ENCODE measurements at places on chromosomes 7 and 10. TPM values are rescaled to one million over a fixed set of nuclear protein-coding genes. Genes with fewer than 3 reads are reported as not detected.

DNA sequence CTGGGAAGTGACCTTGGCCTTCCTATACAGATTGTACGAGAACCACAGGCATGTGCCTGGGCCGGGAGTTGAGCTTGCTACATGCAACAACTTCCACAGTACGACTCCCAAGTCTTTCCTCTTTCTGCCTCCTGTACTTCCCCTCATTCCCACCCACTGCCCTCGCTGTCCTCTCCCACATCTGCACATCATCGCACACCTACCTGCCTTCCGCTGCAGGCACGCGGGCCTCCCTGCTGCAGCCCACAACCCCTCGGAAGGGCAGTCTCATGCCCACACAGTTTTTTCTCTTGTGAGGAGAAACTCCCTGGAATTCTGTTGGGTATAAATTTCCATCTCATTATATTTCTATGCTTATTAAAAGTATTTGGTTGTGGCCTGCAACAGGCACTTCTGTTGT, 117.2 kb downstream of the ACTR3B start:
- no peak for DNase-seq

The MKI67 gene
- total RNA-seq = 26.6 TPM

The DGKB gene
- total RNA-seq = not detected

The LIPM gene
- not detected for total RNA-seq

The JCAD gene
- 2.9 TPM for total RNA-seq

The SPOCK2 gene
- 4.0 TPM for total RNA-seq

The RPEL1 gene
- not detected for total RNA-seq

DNA sequence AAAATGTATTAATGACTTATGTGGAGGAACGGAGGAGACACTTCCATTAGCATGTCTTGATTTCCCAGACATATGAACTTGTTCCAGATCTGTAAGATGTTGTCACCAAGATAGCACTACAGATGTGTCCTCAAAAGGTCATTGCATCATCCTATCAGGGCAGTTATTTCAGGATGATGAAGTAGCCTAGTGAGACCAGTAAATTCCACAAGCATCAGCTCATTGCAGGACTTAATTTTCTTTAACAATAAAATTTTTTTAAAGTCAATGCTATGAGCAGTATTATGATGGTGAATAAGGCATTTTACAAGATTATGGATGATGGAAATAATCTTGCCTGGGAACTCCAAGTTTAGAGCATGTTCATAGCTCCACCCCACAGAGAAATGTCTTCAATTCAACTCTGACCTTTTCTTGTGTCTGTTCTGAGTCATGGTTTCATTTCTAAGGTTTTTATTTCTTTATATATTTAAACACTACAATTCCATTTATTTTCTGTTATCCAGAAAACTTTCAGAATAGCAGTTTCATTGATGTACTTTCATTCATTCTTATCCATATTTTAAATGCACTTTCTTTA, 1203.3 kb upstream of the CELF2 start:
- no peak for DNase-seq

GRCh38 chr7:55871932-55872485, 9.5 kb upstream of the SEPTIN14 start:
- no peak for DNase-seq

DNA sequence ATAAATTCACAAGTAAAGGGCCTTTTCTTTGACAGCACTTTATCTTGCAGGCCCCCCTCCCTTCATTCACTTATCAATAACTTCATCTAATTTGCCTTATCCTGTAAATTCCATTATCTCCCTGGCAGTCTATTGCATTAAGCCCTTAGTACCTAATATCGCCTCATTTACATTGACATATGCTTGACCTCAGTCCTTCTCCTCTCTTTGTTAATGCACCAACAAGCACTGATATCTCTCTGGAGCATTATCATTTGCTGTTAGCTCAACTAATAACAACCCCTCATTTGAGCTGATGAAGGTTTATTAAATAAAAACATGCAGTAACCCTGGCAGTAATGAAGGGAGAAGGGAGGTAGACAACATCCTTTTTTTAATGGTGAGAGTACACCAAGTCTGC, 46.8 kb downstream of the EXOC4 start:
- DNase-seq = no peak

DNA sequence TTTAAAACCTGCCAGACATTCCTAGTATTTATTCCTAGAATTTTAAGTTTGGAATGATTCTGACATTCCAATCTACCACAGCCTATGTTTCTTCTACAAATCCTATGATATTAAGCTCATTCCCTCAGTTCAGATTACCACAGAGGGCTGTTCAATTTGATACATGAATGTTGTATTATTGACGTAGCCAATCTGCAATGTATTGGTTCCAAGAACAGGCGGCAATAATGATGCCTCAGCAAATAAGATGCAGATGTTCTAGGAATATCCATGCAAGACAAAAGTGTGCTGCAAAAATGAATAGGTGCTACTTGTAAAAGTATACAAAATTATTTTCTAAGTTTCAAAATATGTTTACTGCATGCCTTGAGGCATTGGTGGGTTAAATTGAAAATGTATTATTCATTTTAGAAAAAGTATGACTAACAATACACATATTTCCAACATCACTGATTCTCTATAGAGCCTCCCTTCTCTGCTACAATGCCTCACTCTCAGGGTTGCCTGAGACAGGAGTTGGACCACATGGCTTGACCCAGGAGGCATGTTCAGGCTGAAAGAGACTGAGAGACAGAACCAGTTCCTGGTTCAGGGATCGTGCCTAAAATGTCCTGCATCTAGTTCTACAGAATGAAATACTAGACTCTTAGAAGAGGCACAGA, 94.1 kb upstream of the CREB5 start:
- no peak for DNase-seq

The COL1A2 gene
- total RNA-seq = 50.6 TPM

DNA sequence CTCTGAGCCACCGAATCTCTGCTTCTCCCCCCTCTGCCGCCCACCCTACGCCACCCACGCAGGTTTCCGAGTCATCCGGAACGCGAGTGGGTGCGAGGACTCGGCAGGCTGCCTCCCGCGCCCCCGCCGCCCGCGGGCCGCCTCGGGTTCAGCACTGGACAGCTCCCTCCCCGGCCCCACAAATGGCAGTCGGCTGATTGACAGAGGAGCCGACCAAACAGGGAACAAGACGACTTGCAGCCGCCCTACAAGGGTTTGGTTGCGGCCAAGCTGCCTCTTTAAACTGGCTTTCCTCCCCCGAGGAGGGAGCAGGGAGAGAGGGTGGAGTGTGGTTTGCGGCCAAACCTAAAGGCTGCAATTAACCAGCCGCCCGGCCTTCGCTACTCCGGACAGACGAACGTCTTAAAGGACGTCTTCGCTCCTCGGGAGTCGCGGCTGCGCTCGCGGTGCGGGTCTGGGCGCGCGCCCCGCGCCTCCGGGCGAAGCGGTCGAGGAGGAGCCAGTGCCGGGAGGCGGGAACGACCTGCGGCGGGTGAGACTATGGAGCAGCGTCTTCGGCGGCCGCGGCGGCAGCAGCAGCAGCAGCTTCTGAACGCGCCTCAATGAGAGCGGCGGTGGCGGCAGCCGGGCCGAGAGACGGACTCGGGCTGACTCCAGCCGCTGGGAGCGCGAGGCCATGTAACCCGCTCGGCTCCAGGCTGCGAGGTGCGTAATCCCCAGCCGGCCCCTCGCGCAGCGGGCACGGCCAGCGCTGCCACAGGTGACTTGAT, at the start of gene GPR158:
Gene GPR158 (plus strand): TSS at position 541 of the 770 bp plus-strand sequence. CDS start 420 bp downstream, outside the sequence.
- DNase-seq = no peak

DNA sequence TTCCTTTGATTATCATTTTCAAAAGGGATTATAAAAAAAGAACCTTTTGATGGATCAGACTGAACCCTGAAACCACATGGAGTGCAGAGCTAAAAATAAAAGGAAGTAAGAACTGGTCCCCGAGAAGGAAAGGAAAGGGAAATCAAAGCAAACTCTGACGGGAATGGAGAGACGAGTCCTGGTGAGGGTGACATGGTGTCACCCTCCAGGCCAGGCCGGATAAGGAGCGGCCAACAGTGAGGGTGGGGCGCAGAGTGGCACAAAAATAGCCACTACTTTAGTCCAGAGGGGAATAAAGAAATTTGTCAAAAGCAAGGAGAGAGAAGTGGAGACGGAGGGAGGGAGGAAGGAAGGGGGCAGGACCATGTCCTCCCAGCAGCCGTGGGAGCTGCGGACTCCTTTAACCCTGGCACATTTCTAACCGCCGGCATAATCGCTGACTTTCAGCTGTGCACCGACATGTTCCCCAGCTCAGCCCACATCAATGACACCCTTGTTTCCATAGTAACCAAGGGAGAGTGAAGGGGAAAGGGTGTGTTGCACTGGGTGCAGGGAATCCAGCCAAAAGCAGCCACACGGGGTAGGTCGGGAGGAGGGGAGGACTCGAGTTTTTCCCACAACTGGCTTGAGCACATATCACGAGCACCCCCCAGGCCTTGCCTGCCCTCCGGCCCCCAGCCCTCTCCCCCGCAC, 29.7 kb downstream of the TRIM8 start:
- no peak for DNase-seq

DNA sequence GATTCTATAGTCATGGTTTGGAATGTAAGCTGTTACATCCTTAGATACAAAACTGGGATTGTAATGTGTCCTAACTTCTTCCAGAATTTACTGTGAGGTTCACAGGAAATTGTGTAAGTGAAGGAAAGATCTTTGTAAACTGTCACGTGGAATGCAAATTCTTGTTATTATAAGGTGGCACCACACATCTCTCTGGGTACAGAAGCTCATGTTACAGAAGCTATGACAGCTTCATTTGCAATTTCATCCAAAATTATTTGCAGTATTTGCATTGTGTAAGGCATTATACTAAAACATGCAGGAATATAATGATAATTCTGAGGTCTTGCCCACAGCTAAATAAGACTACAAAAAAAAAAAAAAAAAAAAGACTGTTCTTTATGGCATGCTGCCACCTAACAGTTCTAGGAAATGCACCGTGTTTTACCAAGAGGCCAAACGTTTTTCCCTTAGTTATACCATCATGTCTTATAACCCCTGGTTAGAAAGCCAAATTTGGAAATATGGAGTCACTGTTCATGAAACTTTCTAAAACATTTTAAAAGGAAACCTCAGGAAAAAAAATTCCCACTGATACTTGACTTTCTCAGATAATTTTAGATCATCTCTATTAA, 17.6 kb downstream of the MINDY3 start:
- DNase-seq = no peak

The AGAP9 gene
- total RNA-seq = 8.8 TPM

DNA sequence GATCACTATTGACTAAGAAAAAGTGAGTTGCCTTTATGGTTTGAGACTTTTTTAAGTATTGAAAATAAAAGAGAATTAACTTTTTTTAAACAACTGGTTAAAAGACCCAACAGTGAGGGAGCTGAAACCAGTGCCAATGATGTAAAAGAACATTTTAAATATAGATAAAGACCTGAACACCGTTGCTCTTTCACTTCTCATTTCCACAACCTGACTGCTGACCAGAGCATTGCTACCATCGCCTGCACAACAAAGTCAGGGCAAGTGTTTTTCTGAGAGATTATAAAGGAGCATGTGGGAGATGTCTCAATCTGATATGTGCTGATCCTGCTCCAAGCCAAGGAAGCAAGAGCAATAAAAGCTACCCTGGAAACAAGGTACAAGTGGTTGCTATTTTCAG, 34.7 kb downstream of the IMMP2L start:
- DNase-seq = no peak

The POP7 gene
- total RNA-seq = 31.7 TPM

- no peak for DNase-seq
Measured at GRCh38 chr7:121755818-121756552, 117.0 kb upstream of the PTPRZ1 start.

GRCh38 chr7:39734633-39735004, 111.2 kb downstream of the RALA start:
- no peak for DNase-seq

DNA sequence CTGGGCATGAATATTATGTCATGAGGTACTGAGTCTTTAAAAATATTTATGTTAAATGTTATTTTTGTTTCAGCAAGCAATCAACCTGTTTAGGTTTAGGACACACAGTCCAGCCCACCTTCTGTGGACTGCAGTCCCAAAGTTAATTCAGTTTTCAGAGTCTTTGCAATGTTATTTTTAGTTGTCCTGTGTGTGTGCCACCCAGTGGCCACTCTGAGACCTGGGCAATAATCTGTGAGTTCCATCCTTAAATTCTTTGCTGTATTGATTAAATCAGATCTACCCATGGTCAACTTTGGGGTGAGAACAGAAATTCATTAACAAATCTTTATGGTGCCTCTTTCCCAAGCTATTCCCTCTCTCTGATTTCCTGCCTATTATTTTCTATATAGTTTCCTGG, 415.1 kb downstream of the CCSER2 start:
- no peak for DNase-seq

GRCh38 chr7:55050281-55050680, 31.5 kb downstream of the EGFR start:
- no peak for DNase-seq

GRCh38 chr7:130377178-130377577, 3.1 kb upstream of the CPA1 start:
- no peak for DNase-seq

- DNase-seq = no peak
Measured at GRCh38 chr7:134175334-134176036, 48.3 kb downstream of the LRGUK start.

GRCh38 chr7:28136885-28137284, 43.7 kb downstream of the JAZF1 start:
- DNase-seq = no peak

DNA sequence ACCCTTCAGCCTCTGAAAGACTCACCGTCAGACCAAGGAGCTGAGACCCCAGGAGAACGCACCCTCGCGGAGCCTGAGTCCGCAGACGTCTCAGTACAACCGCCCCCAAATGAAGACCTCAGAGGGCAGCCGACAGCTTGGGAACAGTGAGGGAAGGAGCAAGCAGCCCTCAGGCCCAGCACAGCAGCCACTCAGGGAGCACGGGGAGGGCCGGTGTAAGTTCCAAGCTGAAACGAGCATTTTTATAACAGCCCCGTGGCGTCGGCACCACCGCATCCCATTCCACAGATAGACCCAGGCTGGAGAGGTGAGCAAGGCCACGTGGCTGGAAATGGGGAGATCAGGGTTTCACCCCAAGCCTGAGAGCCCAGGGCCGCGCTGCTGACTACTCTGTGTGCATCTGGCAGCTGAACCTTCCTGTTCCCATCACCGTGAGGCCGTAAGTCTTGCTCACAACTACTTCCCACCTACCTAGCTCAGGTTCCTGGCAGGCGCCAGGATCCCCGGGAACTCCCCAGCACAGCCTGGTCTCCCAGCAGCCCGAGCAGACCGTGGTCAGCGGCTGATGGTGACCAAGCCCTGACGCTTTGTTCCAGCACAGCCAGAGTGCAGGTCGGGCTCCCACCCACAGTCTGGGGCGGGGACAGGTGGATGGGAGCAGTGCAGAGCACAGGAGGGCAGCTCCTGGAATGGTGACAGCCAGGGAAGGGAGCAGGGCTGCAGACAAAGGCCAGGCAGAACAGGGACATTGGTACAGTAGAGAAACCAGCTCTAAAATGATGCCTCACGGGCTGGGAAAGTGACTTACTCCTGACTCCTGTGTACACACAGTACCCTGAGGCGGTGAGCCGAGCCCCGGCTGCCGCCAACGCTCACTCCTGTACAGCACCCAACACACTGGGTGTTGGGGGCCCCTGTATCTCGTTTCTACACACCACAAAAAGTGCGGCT, 6.1 kb upstream of the NOM1 start:
- no peak for DNase-seq

GRCh38 chr10:66805612-66806011, 120.2 kb upstream of the LRRTM3 start:
- DNase-seq = no peak

The NPSR1 gene
- not detected for total RNA-seq

All from esophagus squamous epithelium (tissue), 5 donors.